ENCODE measurements at places on chromosomes 1 and 21.

GRCh38 chr1:64692911-64693310 is 52.0 kb upstream of the RAVER2 start:
- no peak for DNase-seq

DNA sequence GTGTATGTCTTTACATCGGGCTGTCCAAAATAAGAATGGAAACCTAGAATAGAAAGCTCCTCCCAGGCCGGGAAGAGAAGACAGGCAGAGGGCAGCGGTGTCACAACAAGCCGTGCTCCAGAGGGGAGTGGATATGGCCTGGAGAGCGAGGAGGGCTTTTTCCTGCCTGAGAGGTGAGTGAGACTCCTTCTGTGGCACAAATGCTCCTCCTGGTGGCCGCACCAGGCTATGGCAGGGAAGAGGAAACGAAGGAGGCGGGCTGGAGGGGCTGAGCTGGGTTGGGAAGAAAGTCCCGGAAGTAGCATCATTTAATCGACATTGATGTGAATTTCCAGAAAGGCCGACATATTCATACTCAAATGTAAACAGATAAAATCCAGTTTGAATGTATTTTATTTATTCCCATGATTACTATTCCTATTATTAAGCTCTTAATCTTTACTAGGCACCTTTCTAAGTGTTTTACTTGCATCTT is 54.7 kb downstream of the MEF2D start:
- DNase-seq, result peak; percentile 58

- DNase-seq, result peak; percentile 36
These were observed at the start of gene C2CD4D for GRCh38 chr1:151839457-151840403. TSS of gene C2CD4D (minus strand) at chr1:151839820. CDS start at chr1:151838989, 831 bp downstream.

GRCh38 chr1:232722626-232723025 is 82.6 kb upstream of the MAP10 start:
- DNase-seq, result no peak

DNA sequence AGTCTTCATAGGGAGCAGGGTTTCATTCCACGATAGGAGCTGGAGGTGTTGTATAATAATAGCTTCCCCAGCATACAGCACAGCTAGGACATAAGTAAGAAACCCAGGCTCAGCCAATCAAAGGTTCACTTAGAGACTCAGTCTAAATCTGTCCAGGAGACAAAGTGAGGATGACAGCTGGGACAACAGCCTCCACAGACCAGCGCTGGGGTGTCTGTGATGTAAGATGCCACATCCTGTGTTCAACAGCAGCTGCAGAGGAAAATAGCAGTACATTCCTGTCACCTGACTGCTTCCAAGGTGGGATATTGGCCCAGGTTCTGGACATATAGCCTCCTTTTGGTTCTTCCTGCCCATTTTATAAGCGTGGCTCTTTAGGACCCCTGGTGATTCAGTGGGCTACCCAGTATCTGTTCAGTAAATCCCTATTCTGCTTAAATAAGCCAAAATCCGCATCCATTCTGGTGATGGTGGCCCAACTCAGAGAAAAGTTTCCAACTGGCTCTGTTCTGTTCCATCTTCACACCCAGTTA is 176.8 kb upstream of the SYT6 start:
- no peak for DNase-seq

DNA sequence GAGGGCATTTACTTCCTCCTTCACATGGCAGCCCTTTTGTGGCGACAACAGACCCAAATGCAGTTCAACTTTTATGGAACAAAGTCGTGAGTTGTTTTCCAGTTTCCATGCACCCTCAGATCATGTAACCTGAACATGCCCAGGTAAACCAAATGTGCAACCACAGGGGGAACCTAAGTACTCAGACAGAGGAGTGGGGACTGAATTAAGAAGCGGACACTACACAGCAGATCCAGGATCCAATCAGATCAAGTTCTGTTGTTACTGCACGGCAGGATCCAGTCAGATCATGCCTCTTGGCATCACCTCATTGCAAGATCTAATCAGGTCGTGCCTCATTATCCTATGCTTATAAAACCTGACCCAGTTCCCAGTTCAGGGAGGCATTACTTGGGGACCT is 115.7 kb downstream of the MATN1 start:
- DNase-seq, result no peak

DNA sequence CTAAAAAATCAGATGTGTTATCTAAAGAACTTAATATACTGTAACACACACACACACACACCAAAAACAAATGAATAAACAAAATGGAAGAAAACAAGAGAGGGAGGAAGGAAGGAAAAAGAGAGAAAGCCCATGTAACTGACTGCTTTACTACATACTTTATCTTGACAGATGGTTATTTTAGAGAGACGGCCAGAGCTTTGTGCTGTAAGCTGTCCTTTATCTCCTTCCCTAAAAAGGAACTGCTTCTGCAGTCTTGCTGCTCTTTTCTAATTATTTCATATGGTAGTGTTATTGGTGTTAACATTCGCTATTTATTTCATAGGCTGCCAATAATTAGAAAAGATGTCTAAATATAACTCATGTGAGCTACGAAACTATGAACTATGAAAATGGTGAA is 1384.6 kb downstream of the MRPL39 start:
- DNase-seq, result no peak

DNA sequence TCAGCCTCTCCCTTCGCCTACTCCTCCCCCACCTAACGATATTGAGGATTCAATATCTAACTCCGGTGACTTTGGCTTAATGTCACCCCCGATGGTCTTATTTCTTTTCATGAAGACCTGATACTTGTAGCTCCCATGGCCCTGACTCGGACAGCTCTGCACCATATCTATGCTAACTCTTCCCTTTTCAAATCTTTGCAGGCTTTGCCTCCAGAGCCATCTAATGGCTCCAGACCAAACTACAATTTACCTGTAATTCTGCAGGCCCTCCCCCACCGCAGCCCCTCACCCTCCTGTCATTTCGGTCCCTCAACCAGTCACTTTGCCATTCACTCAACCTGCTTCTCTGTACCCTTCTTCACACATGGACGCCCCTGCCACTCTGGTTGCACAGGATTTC is 7.9 kb upstream of the GSTM5 start:
- DNase-seq, result no peak

DNA sequence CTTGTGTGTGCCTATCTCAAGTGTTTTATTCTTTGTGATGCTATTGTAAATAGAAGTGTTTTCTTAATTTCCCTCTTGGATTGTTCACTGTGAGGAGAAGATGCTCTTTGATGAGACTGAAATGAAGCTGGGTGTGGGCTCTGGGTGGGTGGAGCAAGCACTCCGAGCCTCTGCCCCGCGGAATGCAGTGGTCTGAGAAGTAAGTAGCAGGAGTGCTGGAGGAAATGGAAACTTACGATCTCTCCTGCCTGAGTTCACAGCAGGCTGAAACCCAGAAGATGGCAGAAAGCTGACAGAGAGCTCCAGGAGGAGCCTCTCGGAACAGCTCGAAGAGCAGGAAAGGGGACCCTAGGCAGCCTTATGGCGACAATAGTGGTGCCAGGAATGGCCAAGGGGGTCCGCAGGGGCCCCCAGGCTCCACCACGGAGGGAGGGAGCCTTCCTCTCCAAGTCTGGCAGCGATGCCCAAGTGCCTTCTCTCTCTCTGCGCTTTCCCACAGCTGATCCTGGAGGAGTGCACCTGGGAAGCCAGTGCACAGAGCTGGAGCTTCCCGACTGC is 126.8 kb upstream of the COL6A1 start:
- DNase-seq, result no peak

GRCh38 chr1:236429715-236430274 is 35.7 kb downstream of the EDARADD start:
- no peak for DNase-seq

- DNase-seq, result no peak
These were observed 18.8 kb downstream of the RNF220 start for GRCh38 chr1:44423591-44424537.

- DNase-seq, result no peak
These were observed 11.5 kb upstream of the MYOC start for GRCh38 chr1:171663854-171664575.

DNA sequence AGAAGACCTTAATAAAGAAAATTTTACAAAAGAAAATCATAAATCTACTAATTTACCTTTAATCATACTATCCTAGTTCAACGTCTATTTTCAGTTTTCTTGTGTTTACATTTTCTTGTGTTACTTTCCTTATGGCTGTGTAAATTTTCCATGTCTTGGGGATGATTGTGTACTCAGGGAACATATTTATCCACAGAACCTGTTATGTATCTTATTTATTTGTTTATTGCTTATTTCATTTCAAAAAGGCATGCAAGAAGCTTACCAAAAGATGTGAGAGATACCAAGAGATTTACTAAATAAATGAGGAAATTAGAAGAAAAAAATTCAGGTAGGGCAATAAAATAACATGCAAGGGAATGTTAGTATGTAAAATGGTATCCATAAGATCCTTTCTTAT is 22.8 kb downstream of the PBX1 start:
- no peak for DNase-seq

DNA sequence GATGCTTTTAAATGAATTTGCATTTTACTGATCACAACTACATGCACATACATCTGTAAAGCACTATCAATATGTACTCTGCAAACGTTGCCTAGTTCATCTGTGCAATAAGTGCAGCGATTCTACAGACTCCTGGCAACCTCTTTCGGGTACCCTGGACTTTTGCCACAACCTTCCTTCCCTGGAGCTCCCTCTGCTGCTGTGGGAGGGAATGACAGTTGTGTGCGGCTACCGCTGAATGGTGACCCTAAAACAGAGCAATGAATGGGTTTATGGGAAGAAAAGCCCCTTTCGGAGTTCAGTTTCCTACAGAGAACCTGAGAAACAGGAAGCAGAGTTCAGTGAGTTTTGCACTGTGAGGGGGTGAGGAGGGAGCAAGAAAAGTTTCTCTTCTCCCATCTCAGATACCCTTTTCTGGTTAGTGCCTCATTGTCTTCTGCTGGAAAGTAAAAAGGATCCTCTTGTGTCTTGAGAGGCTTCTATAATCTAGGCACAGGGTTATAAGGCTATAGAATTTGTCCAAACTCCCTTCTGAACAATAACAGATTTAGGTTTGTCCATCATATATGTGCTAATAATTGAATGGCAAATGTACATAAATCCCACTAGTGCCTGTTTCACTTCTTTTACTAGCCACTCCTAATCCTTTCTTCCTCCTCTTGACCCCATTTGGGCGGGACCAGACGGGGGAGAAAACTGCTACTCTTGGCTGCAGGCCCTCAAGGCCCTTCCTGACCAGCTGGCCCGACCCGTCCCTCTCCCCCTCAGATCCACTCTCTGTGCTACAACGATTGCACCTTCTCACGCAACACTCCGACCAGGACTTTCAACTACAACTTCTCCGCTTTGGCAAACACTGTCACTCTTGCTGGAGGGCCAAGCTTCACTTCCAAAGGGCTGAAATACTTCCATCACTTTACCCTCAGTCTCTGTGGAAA is 19.8 kb upstream of the SARS1 start:
- no peak for DNase-seq

DNA sequence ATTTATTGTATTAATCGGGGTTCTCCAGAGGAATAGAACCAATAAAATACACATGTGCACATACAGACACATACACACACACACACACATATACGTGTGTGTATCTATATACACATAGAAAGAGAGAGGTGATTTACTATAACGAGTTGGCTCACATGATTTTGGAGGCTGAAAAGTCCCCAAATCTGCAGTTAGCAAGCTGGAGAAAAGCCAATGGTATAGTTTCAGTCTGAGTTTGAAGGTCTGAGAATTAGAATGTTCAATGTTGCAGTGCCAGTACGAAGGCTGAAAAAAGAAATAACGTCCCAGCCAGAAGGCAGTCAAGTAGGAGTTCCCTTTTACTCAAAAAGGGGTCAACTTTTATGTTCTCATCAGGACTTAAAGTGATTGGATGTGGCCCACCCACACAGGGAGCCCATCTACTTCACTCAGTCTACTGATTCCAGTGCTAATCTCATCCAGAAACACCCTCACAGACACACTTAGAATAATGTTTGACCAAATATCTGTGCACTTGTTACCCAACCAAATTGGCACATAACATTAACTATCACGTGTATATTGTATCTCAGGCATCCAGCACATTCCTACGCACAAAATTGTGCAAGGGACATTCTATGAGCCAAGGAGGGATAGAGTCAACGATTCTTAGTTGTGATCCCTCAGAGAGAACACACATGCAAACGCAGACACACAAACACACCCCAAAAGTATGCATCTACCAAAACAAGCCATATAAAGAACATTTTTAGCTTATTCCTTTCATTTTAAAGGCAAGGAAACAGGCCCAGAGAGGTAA is 195.5 kb upstream of the DUSP10 start:
- DNase-seq, result no peak

DNA sequence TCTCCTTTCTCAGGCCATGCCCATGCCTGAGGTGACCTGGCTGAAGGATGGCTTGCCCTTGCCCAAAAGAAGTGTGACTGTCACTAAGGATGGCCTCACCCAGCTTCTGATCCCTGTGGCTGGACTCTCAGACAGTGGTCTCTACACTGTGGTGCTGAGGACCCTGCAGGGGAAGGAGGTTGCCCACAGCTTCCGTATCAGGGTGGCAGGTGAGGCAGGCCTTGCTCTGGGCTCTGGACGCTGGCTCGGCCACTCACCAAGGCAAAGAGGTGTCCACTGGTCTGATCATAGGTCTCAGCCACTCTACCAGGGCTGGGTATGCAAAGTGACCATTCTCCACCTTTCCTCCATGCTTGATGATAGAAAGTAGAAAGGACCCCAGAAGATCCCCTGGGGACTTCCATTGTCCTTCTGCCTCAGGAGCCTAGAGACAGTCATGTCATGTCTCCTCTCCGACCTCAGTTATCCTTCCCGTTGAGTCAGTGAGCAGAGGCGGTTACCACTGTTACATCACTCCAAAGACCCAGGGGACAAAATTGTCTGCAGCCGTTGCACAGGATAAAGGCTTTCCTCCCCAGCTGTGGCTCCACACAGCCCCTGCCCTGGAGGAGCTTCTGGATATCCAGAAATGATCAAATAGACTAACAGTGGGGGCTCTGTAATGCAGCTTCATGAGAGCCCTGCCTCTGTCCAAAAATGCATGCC is 34.2 kb downstream of the IGFN1 start:
- DNase-seq, result no peak
